NCI-H2227 treated with DMSO at 0.1 percent for 48 hours (cell line): ENCODE measurements at places on chromosomes 7 and 10.

DNA sequence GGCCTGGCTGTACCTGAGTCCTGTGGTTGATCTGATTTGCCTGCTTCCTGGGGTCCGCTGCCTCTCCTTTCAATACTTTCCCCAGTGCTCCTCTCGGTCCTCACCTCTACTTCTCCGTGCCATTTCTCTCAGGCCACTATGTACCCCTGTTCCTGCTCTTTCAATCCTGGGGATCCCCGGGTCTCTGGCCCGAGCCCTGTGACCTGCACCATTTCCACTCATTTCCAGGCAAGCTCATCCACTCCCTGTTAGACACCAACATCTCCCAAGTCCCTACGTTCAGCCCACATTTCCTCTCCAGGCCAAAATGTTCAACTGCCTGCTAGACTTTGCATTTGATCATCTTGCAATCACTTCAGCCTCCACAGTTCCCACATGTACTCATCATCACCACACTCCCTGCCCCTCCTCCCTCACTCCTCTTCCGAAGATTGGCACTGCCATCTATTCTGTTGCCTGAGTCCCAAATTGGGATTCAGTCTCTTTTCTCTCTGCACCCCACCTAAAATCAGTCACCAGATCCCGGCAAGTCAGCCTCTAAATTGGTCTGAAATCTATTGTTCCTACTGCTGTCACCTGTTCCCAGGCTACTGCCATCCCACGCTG is 34.4 kb upstream of the ZMIZ1 start:
- DNase-seq: no peak

GRCh38 chr10:69865450-69865849 is 63.7 kb downstream of the COL13A1 start:
- no peak for DNase-seq

DNA sequence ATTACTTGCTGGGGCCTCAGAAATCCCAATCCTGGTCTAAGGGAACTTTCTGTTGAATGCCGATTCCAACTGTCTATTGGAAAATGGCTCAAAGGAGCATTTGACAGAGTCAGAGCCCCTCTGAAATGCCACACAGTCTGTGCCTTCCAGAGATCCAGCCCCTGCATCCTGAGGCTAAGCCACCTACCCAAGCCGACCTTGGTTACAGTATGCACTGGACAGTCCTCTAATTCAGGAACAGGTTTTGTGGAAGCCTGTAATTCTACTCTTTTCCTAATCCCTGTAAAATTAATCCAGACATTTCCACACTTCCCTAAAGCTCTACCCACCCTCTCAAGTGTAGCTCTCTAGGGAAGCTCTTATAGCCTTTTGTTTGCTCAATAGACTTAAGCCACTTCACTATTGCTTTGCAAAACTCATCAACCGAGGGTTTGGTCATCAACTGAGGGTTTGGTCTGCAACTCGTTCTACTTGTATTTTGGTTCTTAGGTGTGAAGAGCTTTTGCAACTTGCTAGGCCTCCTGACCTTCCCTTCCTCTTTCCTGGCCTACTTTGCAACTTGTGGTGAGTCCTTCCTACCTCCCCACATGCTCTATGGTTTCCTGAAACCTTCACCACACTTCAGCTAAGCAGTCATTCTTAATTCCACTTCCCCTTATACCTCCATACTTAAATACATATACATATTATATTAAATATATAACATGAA is 364.8 kb downstream of the SFMBT2 start:
- DNase-seq: no peak

GRCh38 chr10:6778992-6779701 is 199.1 kb upstream of the PRKCQ start:
- DNase-seq: no peak

GRCh38 chr10:8312781-8313180 is 258.3 kb downstream of the GATA3 start:
- DNase-seq: no peak

GRCh38 chr10:102627736-102628293 is 16.5 kb upstream of the TRIM8 start:
- no peak for DNase-seq

- DNase-seq: no peak
These were observed 46.4 kb upstream of the TARP start for GRCh38 chr7:38319873-38320272.

- no peak for DNase-seq
These were observed 160.5 kb upstream of the TNRC18 start for GRCh38 chr7:5584096-5584495.

DNA sequence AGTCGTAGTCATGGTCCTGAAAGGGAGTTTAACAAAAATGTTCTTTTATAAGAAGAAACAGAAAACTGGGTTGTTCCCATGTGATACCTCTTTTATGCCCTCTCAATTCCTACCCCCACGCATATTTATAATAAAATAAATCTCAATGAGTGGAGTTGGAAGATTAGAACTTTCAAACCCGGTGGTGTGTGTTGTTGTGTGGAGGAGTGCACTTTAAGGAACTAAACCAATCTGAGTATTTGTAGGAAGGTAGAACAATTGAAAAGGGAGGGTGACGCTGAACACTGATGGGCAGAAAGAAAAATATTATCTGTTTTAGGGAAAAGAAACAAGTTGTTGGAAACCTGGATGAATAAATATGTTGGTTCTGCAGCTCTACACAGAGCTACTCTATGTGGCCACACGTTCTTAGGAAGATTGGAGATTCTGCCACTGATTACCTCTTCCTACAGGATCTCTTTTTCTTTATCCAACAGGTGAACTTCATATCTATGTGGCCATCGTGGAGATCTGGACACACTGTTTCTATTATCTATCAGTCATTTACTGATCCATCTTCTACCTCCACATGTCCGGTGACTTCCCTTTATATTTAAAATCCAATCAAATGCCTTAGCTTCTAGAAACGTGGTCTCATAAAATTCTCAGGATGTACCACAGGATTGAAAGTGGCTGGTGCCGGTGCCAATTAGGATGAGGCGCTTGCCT is 13.1 kb upstream of the GATA3 start:
- DNase-seq: no peak

DNA sequence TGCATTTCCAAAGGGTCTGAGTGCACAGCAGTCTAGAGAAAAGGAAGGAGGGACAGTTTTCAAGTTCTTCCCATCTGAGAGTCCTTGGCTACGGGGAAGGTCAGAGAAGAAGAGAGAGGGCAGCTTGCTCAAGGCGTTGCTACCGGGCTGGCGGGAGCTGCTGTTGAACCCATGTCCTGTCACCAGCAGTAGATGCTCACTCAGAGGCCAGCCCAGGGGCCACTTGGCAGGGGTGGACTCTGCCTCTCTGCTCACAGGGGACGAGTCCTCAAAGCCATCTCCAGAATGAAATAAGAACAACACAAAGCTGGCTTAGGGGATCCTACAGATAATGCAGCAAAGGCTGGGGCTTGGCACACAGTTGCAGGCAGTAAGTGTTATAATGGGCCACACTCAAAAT is 231.5 kb downstream of the TNS3 start:
- DNase-seq: no peak

DNA sequence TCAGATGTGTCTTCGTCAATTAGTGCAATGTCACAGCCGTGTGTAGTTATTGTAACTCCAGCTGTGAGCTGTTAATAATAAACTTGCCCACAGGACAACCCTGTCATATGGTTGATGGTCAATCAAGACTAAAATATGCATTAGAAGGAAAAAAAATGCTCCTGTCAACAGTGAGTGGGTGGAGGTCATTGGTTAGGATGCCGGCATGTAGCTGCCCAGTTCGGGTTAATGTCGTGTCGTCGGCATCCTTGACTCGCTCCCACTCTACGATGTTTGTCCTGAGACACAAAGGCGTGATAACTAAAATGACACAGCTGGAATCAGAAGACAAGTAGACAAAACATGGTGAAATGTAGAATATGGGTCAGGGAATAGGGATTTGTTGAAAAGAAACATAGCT is 442.8 kb upstream of the NPVF start:
- no peak for DNase-seq

DNA sequence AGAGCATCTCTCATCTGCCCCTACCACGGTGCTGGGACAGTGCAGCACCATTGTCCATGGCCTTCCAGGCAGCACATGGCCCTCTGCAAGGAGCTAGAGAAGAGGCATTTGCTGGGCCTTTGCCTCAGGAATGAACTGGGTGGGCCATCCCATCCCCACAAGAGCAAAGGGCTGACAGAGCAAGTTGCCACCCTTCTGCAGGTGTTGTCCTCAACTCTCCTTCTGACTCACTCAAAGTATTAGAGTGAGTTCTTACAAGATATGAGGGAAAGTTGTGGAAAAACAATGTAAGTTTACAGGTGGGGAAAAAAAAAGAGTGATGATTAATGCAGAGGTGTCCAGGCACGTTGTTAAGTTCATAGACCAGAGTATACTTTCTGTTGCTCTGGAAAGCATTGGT is 261.2 kb downstream of the SKIDA1 start:
- DNase-seq: no peak
